ENCODE measurements at places on chromosomes 12 and 14. TPM values are rescaled to one million over a fixed set of nuclear protein-coding genes. Genes with fewer than 3 reads are reported as not detected.

Gene INSM2
- not detected for total RNA-seq

GRCh38 chr12:122421821-122422729 lies at the start of gene CLIP1:
Gene CLIP1 (minus strand): TSS chr12:122422669. CDS start chr12:122380452, 42,217 bp downstream.
- peak; percentile 87 for DNase-seq

DNA sequence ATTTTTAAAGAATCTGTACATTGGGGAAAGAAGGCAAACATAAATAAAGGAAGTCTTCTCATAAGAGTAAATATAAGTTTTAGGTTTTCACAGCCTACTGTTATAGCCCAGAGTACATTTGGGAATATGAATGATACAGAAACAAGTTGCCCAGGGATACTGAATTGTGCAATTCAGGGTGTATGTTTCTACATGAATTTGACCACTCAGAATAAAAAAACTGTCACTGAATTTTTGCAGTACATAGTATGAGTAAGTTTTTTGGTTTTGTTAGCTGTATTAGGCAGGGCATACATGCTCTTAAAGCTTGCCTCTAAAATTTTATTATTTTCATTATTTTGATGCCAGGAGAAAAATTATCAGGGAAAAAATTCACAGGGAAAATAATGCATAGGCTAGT lies 6.6 kb upstream of the PCNX4 start:
- DNase-seq, result no peak

DNA sequence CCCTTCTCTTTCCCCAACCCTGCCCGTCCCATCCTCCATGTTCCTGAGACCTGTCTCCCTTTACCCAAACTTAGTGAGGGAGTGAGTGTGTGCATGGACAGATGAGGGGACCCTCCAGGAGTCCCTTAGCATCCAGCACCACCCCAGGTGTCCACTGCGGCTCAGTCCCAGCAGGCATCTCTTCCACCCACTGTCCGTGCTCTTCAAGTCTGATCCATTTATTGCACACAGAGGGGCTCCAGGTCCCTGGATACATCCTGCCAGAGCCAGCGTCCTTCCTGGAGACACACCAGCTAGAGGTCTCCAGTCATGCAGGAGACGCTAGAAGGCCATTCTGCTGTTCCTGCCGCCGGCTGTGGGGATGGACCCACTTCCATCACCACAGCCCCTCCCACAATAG lies 239.2 kb downstream of the ADGRD1 start:
- no peak for DNase-seq

DNA sequence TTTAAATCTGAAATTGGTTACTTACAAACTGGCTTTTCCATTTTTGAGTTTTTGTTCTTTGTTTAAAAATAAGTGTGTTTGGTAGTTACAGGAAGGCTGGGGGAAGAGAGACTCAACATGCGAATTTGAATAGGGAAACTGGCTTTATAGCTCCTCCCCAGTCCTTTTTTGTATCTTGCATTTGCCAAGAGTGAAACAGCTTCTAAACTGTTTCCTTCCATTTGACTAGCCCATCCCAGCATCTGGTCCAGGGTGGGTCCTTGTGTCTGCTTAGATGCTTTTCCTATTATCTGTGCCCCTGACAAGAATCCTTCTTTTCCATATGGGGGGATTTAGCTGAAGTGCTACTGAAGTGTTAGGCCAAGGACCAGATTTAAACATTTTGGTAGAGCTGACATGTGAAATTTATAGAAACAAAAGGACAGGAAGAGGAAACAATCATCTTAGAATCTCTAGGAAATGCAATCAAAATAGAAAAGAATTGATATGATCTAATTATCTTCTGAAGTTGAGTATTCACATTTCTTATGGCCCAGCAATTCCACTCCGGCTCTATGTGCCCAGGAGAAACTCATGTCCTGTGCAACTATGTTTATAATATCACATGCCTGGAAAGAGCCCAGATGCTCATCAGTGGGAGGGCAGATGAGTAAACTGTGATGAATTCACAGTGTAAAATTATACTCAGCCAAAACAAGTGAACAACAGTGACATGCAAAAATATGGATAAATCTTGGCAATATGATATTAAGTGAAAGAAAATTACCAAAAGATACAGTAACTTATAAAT lies 7.4 kb downstream of the SMOC1 start:
- no peak for DNase-seq

Gene TMPRSS12
- total RNA-seq, result not detected

Measured in Calu3 (cell line).